ENCODE measurements at places on chromosomes 12 and 14.
A peak's percentile ranks its signal among the peaks of the same experiment; 100 is the strongest.

GRCh38 chr12:54251667-54252284 lies 28.1 kb downstream of the CBX5 start:
- DNase-seq = peak; percentile 35

GRCh38 chr12:68435299-68435637 lies 103.1 kb upstream of the MDM1 start:
- DNase-seq = no peak

DNA sequence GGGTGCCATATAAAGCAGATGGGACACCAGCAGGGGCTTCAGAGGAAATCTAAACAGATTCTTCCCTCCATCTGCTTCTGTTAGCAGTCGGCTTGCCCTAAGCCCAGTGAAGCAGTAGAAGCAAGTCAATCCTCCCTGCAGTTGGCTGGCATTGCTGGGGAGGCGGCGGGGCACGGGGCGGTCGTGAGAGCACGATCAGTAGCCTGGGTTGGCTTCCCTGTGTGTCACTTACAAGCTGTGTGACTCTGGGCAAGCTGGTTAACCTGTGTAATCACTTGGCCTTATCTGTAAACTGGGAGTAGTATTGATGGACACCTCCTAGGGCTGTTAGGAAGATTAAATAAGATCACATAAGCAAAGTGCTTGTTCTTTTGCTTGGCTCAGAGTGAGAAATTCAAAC lies 19.4 kb downstream of the MYRFL start:
- DNase-seq = no peak

- no peak for DNase-seq
These were observed 323.4 kb upstream of the SFSWAP start for GRCh38 chr12:131387281-131388163.

GRCh38 chr14:53850714-53851296 lies 105.8 kb downstream of the BMP4 start:
- no peak for DNase-seq

DNA sequence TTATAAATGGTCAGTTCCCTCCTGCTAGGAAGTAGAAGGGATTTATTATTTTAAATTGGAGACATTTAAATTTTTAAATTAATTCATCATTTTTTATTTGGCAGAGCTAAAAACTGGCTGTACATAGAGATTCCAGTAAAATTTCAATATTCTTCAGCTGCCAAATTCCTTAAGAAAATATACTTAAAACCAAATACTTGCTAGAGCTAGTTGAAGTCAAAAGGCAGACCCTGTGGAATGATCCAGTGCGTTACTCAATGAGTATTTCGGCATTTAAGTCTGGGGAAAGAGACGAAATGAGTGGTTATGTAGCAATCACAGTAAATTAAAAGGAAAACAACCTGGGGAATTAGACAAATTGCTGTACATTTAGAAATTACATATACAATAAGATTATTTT lies 1104.7 kb downstream of the SLC6A15 start:
- DNase-seq = no peak

GRCh38 chr14:90645842-90646443 lies 170.3 kb downstream of the TTC7B start:
- no peak for DNase-seq

- DNase-seq = no peak
These were observed 332.6 kb upstream of the SFSWAP start for GRCh38 chr12:131378176-131378842.
